BE2C (cell line): ENCODE measurements at places on chromosomes 11 and 22.
A peak's percentile ranks its signal among the peaks of the same experiment; 100 is the strongest.

DNA sequence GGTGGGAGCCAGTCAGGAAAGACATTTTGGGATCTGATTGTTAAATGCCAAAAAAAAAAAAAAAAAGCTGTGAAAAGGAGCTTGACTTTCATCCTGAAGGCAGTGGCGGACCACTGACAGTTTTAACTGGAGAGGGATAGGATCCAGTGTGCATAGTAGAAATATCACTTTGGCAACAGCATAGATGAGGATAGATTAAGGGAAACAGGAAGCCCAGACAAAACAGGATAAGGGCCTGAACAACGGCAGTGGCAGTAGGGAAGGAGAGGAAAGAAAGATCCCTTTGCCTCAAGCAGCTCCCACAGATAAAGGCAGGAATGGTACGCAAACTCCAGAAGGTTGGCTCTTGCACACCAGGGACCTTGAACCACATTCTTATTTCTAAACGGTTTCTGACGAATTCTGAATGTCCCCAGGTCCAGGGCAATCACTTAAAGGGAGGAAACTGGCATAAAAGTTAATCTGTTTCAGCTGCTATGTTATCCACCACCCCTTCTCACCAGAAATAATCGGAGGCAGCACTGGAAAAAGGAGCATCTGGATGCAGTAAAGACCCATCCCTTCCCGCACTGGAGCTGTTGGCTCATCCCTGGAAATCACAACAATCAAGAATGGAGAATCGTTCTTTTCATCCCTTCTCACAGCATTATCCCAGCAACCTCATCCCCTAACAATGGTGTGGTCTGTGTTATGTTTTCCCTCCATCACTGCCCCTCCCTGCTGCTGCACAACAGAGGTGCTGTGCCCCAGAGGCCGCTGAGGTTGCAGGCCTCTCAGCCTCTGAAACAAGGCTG lies 99.1 kb downstream of the GAB2 start:
- peak; percentile 44 for DNase-seq

DNA sequence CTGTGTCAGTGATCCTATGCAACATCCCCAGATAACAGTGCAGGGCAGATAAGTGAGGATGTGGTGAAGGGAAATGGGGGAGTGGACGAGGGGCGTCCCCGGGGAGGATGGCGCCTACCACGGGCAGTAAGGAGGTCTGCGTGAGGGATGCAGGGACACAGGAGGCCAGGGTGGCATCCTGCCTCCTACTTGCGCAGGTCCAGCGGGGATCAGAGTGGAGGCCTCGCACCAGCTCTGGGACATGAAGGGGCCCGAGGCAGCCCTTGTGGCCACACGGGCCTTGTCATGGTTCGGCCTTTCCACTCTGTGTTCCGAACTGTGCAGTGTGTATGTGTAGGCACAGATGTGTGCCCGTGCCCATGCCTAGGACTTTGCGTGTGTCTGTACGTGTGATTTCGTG lies 1227.5 kb downstream of the BRD1 start:
- no peak for DNase-seq

DNA sequence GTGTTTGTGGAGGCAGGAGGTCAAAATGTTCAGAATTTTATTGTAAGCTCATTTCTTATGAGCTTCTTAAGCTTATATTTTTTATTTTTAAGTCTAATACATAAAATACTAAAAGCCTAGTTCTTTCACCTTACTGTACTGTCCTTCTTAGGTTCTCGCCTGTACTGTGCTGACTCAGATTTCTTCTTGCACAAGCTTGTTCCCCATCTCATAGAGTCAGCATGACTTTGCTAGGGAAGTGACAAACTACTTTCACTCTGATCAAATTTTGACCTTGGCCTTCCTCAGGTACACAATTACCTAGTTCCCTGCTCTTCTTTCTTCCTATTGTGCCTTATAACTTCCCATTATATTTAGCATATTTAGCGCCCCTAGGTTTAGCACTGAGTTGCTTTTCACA lies 81.5 kb downstream of the STK33 start:
- no peak for DNase-seq

GRCh38 chr11:83401506-83402225 lies 115.5 kb upstream of the CCDC90B start:
- no peak for DNase-seq

- DNase-seq, result no peak
Observed at GRCh38 chr22:20429254-20430100, 8.1 kb downstream of the SCARF2 start.
